AG10803 (cell line): ENCODE measurements at places on chromosomes 7 and 10.

- peak; percentile 31 for DNase-seq
Observed at GRCh38 chr7:8109196-8110022, 140.8 kb downstream of the GLCCI1 start.

GRCh38 chr10:125639846-125640245 lies 43.1 kb downstream of the TEX36 start:
- DNase-seq, result peak; percentile 21

DNA sequence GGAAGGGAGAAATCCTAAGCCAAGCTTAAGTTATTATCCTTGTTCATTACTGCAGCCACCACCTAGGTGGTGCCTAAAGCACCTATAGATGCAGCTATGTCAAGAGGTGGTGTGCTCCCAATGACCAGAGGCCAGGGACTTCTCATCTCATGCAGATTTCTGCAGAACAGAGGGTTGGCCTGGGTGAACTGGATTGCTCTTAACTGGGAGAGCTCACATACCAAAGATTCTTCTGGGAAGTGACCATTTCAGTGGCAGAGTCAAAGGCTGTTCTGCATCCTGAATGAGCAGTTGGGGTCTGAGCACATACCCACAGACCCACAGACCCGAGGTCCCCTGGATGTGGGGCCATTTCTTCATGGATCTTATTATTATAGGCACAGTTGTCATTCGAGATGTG lies 2.1 kb upstream of the CRHR2 start:
- peak; percentile 4 for DNase-seq

- DNase-seq, result no peak
Observed at GRCh38 chr10:15741581-15741980, 21.9 kb upstream of the ITGA8 start.

- no peak for DNase-seq
Observed at GRCh38 chr7:27835376-27835775, 95.4 kb downstream of the TAX1BP1 start.

DNA sequence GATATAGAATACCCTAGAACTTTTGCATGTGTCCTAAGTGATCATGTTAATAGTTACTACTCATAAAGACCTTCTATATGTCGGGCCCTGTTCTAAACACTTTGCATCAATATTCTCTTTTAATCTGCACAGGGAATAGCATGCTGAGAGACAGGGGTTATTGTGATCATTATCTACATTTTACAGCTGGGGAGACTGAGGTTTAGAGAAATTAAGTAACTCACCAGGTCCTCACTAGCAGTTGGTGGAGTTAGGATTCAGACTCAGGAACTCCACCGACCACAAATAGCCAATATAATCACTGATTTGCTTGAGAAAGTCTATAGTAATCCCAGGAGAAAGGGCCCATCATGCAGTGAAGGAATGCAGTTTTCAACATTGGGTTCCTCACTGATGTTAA lies 111.2 kb upstream of the ADO start:
- DNase-seq, result no peak

DNA sequence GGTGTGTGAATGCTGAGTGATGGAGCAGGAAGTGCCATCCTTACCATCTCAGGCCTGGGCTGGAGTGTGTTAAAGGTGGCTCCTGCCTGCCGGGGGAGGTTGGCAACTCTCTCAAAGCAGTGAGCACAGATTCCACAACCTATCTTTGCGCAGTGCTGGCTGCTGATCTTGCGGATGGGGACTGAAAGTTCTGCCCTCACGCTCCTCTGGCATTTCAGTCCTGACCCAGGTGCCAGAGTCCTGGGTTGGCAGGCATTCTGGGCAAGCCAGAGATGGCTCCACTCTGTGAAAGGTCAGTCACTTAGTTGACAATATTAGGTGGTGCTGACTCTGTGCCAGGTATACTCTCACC lies 315.5 kb downstream of the RPS24 start:
- DNase-seq, result no peak

DNA sequence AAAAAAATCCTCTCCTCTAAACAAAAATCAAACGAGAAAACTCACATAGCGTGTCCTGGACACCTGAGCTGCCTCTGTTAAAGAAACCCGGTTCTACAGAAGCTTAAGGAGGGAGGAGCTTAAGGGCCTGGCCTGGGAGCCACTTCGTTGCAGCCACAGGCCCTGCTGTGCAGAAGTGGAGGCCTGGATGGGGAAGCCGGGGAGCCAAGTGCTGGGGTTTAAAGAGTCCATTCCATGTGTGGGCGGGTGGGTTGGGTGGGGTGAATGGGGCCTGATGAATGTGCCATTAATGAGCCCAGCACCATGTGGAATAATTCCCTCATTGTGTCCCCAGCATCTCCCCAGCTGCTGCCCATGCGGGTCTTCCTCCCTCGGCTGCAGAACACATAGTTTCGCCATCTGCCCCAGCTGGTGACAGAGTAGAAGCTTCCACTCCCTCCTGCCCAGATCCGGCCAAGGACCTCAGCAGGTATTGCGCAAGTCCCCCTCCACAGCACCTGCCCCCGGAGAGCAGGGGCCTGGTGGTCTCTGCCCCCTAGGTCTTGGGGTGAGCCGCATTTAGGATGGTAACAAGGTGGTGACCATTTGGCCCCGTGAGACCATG lies 127.8 kb upstream of the BTBD16 start:
- DNase-seq, result no peak

GRCh38 chr7:28808796-28809533 lies 149.2 kb downstream of the TRIL start:
- DNase-seq, result peak; percentile 37

DNA sequence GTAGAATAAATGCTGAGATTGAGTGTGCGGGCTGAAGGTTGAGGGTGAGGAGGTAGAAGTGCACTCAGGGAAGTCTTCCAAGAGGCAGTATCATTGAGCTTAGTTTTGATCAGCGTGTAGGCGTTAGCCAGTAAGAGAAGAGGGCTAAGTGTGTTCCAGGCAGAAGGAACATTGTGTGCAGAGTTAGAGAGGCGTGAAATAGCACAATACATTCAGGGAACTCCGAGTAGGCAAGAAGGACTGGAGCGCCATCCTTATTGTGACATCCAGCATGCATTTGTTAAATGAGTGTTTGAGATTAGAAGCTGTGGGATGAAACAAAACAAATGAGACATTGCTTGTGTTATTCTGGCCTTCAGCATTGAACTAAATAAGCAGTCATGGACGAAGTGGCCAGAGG lies 140.9 kb upstream of the MKLN1 start:
- DNase-seq, result no peak

GRCh38 chr10:79552143-79552542 lies 8.1 kb downstream of the SFTPA2 start:
- no peak for DNase-seq
